NCI-H510A treated with DMSO at 0.1 percent for 48 hours (cell line): ENCODE measurements at places on chromosomes 7 and 10.
A peak's percentile ranks its signal among the peaks of the same experiment; 100 is the strongest.

GRCh38 chr10:86105181-86105580, 261.4 kb downstream of the GRID1 start:
- DNase-seq, result no peak

GRCh38 chr10:52523696-52524095, 209.6 kb downstream of the DKK1 start:
- no peak for DNase-seq

- no peak for DNase-seq
Measured at GRCh38 chr7:50285269-50285668, 19.2 kb upstream of the IKZF1 start.

DNA sequence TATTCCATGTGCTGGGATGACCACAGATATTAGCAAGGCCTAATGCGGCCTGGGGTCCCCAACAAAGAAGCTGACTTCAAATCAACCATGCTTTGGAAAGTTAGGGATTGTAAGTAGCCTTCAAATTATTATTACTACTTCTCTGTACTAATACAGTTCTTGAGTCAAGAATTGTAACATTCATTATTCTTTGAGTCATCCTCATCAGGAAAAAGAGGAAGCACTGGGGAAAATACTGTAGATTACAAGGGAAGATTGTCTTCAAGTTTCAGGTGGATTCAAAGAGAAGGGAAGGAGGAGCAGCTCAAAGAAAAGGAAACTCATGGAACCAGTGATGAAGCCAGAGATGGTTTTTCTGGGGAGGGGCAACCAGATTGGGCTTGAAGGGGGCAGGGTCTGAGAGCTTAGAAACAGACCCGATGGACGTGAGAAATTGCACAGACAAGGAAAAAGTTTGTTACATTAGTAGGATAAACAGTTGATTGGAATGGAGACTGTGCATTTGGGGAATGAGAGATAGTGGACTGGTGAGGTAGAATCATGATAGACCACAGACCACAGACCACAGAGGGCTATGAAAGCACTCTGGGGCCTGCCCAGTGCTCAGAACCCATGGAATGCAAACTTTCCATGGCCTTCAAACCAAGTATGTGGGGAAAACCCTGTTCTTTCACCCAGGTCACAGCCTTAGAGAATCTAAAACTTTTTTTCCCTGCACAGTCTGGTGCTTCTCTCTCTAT, 209.9 kb downstream of the ZNF365 start:
- DNase-seq, result no peak

- DNase-seq, result no peak
Measured at GRCh38 chr10:15472008-15472407, 100.9 kb upstream of the FAM171A1 start.

DNA sequence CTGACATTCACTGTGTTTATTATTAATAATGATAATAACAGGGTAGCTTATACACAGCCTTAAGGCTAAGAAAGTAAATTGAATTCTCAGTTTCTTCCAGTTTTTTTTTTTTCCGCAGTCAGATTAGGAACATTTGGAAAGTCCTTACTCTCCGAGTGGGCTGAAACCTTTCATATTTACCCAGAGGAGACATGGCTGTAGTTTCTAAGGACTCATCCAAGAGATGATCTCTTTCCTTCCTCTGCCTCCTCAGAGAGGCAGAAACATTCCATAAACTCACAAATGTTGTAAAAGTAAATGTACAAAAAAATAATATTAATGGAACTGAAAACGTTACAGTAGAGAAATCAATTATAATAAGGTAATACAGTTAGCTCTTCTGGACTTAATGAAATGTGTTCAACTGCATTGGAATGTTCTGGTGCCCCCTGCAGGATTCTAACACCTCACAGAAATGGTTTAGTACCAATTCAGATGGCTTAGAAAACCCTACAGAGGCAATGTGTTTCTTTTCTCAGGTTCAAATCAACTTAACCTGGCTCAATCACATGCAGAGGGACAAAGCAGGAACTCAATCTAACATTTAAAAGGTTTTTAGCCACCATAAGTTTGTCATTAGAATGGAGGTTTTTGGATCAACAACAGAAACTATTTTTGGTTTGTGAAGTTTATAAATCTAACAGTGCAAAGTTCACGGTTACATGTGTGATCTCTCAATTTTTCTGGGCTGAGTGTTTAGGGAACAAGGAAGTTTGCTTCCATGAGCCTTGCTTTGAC, 71.7 kb downstream of the ICA1 start:
- peak; percentile 47 for DNase-seq

- no peak for DNase-seq
Measured at GRCh38 chr10:70101668-70102067, 31.0 kb downstream of the AIFM2 start.

GRCh38 chr10:27440478-27440877, 63.6 kb upstream of the RAB18 start:
- DNase-seq, result no peak

DNA sequence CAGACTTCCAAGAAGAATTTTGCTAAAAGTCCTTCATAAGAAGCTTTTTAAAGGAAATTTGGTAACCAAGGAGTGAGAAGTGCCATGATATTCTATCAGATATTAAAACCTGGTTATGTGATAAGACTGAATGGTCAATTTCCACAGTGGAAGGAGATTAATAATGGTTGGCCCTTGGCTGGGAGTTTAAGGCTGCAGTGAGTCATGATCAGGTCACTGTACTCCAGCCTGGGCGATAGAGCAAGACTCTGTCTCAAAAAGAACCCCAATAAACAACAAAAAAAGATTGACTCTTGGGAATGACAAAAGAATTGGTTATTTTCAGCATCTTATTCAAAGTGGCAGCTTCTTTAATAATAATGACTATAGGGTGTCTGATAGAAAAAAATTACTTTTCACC, 37.2 kb downstream of the EXOC4 start:
- DNase-seq, result no peak

DNA sequence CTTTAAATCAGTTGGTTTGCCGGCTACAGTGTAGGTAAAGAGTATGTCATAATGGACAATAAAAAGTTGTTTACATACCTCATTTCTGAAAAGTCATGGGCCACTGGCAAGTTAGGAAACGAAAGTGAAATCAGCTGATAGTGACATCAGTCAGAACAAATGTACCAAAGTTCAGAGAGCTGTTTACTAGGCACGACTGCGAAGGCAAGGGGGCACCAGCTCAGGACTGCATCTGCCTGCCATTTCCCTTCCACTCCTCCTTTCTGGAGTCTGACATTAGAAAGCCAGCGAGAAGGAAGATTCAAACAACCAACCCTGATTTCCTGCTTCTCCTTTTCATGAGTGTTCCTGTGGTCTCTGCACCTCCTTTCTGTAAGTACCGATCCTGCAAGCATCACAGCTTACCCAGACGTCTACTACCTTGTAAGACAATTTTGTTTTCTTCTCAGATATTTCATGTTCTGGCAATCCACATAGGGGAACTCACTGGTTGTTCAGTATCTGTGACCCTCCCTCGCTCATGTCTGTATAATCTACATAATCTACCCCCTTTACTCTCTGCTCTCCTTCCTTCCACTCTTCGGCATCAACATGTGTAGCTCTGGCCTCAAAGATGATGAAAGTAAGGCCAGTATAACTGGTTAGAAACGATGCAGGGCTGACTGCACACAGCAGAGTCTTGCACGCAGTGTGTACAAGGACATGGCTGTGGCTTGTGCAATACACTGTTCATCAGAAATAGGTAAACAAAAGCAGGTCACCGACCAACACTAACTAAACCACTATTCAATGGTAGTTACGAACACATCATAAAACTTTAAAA, at the start of gene TMEM140:
Gene TMEM140, plus strand, starts transcription at position 174 of the 823 bp plus-strand sequence. CDS start 16,370 bp downstream, outside the sequence.
- peak; percentile 3 for DNase-seq

- no peak for DNase-seq
Measured at GRCh38 chr10:97733256-97733655, 3.7 kb upstream of the ZFYVE27 start.

DNA sequence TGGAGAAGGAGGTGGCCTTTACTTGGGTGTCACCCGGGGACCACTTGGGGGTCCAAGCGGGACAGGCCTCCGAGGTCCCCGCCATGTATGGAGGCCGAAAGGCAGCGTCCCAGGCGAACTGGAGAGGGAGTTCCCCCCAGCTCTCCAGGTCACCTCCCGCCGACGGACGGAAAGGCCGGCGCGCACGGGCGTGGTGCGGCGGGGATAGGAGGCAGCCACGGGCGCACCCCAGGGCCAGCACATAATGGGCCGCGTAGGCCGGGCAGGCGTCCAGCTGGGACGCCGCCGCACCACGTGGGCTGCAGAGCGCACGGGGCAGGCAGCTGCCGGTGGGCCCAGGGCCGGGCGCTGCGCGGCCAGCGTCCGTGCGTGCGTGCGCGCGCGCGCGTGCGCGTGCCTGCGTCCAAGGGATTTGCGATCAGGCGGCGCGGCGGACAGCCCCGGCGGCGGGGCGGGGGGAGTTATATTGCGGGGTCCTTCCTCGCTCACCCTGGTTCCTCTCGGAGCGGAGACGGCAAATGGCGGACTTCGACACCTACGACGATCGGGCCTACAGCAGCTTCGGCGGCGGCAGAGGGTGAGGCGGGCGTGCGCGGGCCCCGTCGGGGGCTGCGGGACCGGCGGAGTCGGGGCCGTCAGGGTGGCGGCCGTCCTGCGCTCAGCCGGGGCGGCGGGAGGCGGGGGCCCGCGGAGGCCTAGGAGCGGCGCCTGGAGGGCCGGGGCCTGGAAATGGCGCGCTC, at the start of gene EIF4H:
Gene EIF4H, plus strand, starts transcription at position 491 of the 740 bp plus-strand sequence. Its CDS starts 28 bp downstream, at position 519.
- DNase-seq, result peak; percentile 83

GRCh38 chr10:1706711-1707110, 30.6 kb downstream of the ADARB2 start:
- no peak for DNase-seq

- peak; percentile 37 for DNase-seq
Measured at GRCh38 chr10:126533644-126534043, 136.8 kb downstream of the C10orf90 start.

- no peak for DNase-seq
Measured at GRCh38 chr7:80485721-80486120, 26.1 kb downstream of the GNAT3 start.

GRCh38 chr10:126948355-126949160, 43.3 kb downstream of the DOCK1 start:
- DNase-seq, result no peak

DNA sequence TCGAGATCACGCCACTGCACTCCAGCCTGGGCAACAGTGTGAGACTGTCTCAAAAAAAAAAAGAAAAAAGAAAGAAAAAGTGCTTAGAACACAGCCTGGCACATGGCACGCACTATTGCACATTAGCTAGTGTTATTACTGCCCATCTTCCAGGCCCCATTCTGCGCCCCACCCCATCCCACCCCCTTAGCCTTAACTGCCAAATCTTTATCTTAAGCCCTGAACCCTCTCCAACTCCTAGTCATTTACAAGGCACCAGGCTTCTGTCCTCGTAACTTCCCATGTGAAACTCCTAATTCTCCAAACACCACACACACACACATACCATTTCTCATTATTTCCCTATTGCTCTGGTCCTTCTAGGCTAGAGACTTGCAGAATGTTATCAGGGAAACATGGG, 4.8 kb downstream of the FRAT2 start:
- no peak for DNase-seq

GRCh38 chr7:68866200-68866570, 732.1 kb upstream of the AUTS2 start:
- no peak for DNase-seq

GRCh38 chr7:36456548-36456947, 66.9 kb downstream of the ANLN start:
- no peak for DNase-seq

GRCh38 chr7:131219312-131220041, 108.2 kb upstream of the MKLN1 start:
- no peak for DNase-seq

- no peak for DNase-seq
Measured at GRCh38 chr7:117640465-117640864, 160.6 kb downstream of the CFTR start.

DNA sequence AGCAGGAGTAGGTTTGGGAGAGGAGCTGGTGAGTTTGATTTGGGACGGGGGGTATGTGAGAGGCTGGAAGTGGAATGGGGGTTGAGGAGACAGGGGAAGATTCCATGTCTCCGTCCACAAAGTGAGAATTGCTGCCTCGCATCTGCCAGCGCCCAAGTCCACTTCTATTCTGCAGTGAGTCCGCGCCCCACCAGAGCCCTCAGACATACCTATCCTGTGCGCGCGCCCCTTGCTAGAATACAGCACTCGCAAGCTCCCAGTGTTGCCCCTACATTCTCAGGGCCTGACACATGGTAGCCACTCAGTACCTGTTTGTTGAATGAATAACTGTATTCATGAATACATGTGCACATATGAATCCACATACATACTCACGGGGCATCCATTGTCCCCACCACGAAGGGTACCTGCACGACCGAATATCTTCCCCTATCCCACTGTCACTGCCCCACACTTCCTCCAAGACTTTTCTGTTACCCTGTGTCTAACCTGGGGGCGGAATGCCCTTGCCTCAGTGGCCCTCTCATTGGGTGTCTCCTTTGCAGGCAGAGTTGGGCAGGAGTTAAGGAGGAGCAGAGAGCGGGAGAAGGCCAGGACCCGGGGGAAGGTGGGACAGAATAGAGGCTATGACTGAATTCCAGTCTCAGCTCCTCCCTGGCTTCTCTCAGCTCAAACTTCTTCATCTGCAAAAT, 19.9 kb downstream of the POLL start:
- DNase-seq, result no peak

DNA sequence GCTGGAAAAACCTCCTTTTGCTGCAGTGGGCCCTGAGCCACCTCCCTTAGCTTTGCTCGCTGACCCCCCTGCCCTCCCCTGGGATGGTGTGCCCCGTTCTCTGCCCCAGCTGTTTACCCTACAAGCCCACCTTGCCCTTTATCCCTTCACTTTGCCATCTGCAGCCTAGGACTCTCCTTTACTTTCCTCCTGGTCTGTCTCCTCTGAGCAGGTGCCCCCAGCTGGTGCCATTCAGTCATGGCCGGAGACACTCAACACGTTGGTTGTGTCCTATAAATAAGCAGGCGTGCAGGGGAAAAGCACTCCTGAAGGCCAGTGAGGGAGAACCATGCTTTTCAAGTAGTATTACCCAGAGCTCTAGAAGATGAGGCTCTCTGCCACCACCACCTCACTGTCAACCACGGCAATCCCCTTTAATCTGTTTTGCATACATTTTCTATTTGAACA, 6.1 kb downstream of the RASSF4 start:
- DNase-seq, result no peak

DNA sequence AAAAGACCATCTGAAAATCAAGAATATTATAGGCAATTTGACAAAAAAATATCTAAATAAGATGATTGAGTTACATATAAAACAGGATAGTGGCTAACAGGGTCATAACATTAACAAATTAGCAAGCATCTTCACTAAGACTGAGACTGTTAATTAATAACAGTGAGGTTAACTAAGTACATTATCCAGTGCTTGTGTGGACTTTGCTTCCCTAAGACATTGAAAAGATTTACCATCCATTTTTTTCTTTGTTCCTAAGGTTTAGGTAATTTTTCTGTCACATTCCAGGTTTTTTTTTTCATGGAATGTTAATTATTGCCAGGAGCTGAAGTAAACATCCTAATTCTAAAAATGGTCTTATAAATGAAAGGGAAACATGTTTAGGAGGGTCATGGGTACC, 227.6 kb downstream of the ANKRD7 start:
- no peak for DNase-seq

DNA sequence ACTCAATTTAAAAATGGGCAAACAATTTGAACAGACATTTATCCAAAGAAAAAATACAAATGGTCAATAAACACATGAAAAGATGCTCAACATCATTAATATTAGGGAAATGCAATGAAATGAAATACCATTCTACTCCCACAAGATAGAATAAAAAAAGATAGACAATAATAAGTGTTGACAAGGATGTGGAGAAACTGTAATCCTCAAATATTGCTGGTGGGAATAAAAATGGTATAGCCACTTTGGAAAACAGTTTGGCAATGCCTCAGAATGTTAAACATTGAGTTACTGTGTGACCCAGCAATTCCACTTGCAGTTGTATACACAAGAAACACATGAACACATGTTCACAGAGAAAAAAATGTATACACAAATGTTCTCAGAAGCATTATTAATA, 197.6 kb downstream of the RELN start:
- DNase-seq, result no peak
